ENCODE measurements at places on chromosomes 7 and 10. TPM values are rescaled to one million over a fixed set of nuclear protein-coding genes. Genes with fewer than 3 reads are reported as not detected.

- DNase-seq = no peak
These were observed 92.5 kb downstream of the MTPN start for GRCh38 chr7:135884495-135885232.

Gene KCP
- total RNA-seq = 1.3 TPM

Gene SHOC2
- 22.6 TPM for total RNA-seq

Gene AOC1
- total RNA-seq = 0.68 TPM

- peak; percentile 81 for DNase-seq
These were observed 867.5 kb downstream of the NRG3 start for GRCh38 chr10:82742478-82742877.

DNA sequence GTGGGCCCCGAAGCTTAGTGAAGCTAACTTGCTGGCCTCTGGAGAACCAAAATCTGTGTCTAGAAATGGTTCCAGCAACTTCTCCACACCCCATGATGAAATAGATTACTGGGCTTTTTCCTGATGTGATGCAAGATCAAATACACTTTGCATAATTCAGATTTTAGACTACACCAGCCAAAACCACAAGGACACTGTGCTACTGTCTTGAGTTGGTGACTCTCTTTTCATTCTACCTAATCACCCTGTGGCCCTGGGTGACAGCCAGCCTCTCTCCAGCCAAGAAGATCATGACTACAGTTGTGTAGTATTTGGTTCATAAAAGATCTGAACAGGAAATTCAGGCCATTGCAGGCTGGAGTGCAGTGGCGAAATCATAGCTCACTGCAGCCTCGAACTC, 22.2 kb downstream of the AZGP1 start:
- no peak for DNase-seq

DNA sequence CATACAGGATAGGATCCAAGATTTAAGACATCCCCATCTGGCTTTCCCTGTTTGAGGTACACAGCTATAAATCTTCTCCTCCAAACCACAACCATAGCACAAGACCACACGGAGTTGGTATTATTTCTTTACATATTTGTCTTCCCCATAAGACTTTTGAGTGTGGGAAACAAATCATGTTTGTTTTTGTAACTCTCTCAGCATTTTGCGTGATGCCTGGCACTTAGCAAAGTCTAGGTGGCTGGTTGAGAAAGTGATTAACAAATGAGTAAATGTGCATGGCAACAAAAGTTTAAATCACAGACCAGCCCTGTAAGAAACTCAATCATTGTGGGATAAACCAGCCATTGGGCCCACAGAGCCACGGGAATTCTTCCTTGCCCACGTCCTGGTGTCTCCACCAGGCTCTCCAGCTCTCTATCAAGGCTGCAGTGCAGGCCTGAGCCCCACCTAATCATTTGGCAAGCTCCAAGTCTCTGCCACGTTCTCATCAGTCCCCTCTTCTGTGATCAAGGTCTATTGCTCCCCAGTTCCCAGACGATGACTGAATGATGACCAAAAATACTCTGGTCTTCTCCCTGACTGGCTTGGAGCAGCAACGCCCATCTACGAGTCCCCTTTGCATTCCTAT, 317.8 kb downstream of the TNS3 start:
- no peak for DNase-seq

Gene MYL10
- total RNA-seq = not detected

DNA sequence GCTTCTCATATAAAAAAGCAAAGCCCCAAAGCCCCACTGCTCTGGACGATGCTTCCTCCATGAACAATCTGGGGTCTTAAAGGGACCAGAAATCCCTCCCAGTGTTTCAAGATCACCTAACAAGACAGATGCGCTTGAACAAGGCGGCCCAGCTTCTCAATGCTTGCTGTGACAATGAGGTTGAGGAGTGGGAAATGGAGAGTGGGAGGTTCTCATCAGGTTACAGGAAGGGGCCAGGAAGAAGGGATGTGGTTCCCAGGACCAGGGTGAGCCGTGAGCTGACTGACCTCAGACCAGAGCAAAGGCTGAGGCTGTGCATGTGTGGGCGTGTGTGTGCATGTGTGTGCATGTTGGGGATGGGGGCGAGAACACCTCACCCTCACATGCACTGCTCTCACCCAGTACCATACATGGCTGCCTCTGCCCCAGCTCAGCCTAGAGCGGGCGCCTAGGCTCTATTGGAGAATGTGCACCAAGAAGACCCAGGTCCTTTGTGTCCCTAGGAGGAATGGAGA, 220.8 kb upstream of the GPR26 start:
- no peak for DNase-seq

- DNase-seq = no peak
These were observed 13.0 kb downstream of the ELN start for GRCh38 chr7:74040791-74041520.

Gene VIPR2
- not detected for total RNA-seq

Gene AGMO
- 0.04 TPM for total RNA-seq

GRCh38 chr10:1044964-1045363, 4.0 kb downstream of the IDI1 start:
- no peak for DNase-seq

DNA sequence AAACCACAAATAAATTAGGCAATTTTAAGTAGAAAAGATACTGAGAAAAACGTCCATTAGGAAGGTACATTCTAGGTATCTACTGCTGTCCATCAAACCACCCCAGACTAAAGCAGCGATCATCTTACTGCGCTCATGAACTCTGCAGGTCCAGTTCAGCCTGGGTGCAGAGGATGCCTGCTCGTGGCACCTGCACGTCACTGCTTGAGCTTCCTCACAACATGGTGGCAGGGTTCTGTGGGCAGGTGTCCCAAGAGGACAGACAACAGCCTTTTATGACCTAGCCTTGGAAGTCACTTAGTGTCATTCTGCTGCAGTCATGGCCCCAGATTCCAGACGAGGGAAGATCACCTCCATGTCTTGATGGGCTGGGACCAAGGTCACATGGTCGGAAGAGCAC, 93.4 kb downstream of the MICALL2 start:
- DNase-seq = no peak

Gene MET
- 161 TPM for total RNA-seq

- no peak for DNase-seq
These were observed 77.6 kb upstream of the UNC5B start for GRCh38 chr10:71134732-71135211.

Gene PLEKHS1
- total RNA-seq = not detected

Gene TBXAS1
- 7.8 TPM for total RNA-seq

DNA sequence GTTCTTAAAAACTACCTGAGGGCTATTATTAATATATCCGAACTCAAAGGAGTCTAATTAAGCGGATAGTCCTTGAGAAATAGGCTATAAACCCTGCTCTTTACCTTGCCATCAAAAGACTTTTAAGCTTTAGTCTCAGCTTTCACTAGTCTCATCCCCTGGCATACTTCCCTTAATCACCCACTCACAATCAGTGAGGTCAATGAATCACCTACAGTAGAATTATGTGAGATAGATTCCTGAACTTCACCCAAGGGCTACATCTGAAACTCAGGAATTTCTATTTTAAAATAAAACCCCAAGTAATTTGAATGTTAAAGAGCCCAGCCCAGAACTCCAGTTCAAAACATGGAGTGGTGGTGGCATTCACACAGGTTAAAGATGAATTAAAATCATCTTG, 108.7 kb downstream of the ETV1 start:
- DNase-seq = peak; percentile 29

DNA sequence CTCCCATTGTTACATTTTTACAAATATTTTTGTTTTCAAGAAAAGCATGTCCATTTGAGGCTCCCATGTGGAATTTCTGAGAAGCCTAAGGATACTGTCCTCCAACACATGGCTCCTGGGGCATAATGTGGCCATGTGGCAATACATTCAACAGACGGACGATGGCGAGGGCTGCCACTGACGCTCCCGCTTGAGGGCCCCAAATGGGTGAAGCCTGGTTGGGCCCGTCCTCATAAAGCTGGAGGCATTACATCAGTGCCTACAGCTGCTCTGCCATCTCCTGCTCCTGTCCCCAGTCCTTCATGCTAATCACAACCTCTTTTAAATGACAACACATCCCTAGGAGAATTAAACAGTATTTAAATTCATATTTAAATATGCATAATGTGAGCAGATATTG, 246.8 kb downstream of the TNS3 start:
- no peak for DNase-seq

Gene UTF1
- not detected for total RNA-seq

DNA sequence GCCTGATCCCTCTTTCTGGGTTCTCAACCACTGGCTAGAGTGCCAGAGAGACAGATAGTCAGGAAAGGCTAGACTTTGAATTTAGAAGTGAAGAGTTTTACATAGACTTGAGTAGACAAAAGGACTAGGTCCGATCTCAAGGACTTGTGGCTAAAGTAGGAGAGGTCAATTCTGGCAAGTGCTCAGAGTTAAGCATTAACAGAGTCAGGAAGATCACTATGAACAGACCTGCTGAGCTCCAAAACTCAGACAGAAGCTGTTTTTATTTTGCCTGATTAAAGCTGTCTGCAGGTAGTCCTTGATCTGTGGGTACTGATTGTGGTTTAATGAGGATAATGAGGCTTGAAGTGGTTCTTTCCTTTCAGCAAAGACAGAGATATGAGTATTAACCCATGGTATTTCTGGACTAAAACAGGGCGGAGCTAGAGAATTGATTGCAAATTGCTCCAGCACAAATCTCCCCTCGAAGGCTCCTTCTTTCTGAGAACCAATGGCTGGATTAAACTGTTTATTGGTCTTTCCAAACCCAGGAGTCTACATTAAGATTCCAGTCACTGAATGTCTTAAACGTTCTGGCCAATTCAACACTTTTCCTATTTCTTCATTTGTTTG, 423.2 kb downstream of the IPMK start:
- peak; percentile 7 for DNase-seq

- DNase-seq = no peak
These were observed 119.4 kb downstream of the DYNC2I1 start for GRCh38 chr7:158975526-158976467.

Gene CCDC7
- 2.7 TPM for total RNA-seq

- DNase-seq = no peak
These were observed 146.3 kb downstream of the NXPH1 start for GRCh38 chr7:8579661-8580194.

GRCh38 chr10:67211680-67212079, 285.8 kb downstream of the LRRTM3 start:
- no peak for DNase-seq

DNA sequence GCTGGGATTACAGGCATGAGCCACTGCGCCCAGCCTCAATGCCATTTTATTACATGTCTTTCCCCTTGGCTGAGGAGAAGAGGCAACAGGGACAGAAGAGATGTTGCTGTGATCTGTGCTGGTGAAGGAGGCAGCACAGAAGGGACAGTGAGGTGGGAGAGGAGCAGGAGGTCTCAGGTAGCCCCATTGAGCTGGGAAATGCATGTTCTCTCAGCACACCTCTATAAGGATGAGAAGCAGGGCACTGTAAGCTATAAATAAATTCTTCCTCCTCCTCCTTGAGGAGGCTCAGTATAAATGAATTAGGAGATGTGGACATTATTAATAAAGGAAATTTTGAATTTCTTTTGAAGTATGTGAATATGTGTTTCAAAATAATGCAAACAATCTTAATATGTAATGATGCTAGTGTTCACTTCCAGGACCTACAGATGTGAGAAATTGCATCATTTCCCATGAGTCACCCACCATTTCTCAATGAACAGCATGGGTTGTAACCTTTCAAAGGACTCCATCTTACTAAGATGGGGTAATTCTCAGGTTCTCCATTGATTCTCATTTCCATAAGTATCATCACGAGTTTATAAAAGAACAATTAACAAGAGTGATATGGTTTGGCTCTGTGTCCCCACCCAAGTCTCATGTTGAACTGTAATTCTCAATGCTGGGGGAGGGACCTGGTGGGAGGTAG, 88.9 kb upstream of the ODAD2 start:
- no peak for DNase-seq

DNA sequence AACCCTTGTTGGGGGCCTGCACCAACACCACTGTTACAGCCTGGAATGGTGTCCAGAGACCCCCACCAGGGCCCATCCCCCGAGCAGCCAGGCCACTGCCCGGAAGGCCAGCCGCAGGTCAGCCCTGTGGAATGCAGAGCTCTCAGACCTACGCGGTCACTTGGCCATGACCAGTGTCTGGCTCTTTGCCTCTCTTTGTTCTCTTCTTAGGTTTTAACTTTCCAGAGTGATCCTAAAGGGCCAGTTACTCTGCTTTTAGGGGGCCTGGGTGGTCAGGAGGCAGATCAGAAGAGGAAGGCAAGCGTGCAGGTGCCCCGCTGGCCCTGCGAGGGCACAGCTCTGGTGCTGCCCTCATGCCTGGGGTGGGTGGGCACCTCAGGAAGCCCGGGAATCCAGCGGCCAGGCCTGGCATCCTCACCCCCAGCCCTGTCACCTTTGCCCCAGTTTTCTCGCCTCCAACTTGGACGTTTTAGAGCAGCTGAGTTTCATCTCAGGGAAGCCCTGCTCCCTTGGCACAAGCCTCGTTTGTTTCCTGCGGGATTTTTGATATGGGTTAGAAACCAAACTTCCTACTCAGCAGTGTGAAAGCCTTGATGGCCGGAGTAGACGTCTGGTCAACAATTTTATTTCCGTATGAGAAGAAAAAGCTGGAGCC, 62.5 kb upstream of the CHST15 start:
- peak; percentile 51 for DNase-seq

DNA sequence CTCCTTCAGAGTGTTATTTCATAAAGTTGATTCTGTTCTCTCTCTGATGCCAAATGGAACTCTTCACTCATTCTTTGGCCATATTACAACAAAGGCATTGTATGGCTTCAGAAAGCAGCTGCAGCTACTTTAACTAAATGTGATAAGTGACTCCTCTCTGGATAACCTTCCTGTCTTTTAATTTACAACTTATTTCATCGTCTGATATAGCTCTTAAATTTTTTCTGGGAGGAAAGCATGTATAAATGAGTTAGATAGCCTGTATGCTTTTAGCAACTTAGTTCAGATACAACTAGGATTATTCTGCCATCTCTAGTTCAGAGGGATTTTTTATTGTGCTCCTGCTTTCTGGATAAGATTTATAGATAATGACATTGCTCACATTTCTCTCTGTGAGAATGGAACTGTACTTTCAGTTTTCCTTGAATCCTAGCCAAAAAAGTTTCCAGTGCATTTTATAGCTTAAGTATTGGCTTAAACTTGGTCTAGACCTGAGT, 57.5 kb downstream of the KLHDC10 start:
- DNase-seq = no peak

Gene PILRB
- 19.3 TPM for total RNA-seq

GRCh38 chr10:33967606-33968120, 633.2 kb upstream of the NRP1 start:
- DNase-seq = no peak

- DNase-seq = no peak
These were observed 133.3 kb downstream of the TEX36 start for GRCh38 chr10:125549653-125550052.

Gene COL26A1
- 0.21 TPM for total RNA-seq

DNA sequence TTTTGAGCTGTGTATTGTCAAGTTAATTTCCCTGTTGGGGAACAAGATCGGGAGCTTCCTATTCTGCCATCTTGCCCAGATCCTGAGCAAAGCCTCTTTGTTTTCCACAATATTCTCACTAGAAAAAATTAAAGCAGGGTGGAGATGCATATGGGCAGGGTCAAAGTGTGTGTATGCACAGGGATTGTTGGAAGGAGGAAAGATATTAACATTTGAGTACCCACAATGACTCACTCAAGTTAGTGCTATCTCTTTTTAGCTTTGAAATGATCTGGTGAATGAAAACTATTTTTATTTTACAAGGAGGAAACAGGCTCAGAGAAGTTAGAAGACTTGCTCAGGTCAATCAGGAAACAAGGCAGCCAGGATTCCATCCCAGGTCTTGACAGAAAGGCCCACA, 6.7 kb upstream of the BTBD16 start:
- no peak for DNase-seq

GRCh38 chr7:90560730-90561129, 35.4 kb upstream of the CDK14 start:
- DNase-seq = no peak

Measured in kidney epithelial cell (primary cell).